ENCODE measurements at places on chromosomes 12 and 14. TPM values are rescaled to one million over a fixed set of nuclear protein-coding genes. Genes with fewer than 3 reads are reported as not detected.
A peak's percentile ranks its signal among the peaks of the same experiment; 100 is the strongest.

CLEC9A gene
- not detected for polyA plus RNA-seq

GRCh38 chr12:58033831-58034230, 92.5 kb downstream of the ATP23 start:
- no peak for DNase-seq

DNA sequence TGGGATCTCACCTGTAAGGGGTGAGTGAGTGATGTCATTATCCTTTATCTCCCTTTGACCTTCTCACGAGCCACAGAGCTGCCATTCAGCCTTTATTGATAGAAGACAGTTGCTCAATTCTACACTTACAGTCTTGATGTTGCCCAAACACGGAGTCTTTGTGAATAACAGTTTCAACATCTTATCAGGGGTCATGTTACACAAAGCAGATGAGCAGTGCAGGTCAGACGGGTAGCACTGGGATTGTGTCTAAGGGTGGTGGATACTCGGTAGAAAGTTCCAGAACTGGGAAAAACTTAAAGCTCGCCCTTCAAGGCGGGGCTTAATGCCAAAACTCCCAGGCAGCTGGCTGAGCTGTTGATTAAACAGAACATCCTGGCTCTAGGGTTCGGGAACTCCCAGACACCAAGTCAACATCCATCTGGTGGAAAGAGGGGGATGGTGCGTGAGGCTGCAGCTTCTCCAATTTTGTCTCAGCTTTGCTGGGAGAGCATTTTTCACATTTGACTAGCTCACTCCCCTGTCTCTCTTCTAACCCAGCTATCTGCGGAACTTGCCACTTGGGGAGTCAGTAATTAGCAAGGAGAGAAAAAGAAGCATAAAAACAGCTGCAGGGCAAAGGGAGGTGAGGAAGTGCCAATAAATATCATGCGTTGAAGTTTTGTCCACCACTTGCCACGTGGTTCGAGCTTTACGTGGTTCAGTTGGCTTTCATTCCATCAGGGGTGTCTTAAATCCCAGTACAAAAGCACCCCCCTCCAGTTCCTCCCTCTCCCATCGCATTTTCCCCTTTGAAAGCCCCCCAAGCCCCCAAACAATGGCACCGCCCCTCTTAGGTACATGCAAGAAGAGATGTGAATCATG, 31.0 kb downstream of the FOXN4 start:
- no peak for DNase-seq

NOVA1 gene
- polyA plus RNA-seq: not detected

- no peak for DNase-seq
These were observed 30.6 kb upstream of the TMX1 start for GRCh38 chr14:51209457-51209856.

GDF3 gene
- not detected for polyA plus RNA-seq

GRCh38 chr12:71645268-71645667, 18.4 kb downstream of the ZFC3H1 start:
- peak; percentile 79 for DNase-seq

DNA sequence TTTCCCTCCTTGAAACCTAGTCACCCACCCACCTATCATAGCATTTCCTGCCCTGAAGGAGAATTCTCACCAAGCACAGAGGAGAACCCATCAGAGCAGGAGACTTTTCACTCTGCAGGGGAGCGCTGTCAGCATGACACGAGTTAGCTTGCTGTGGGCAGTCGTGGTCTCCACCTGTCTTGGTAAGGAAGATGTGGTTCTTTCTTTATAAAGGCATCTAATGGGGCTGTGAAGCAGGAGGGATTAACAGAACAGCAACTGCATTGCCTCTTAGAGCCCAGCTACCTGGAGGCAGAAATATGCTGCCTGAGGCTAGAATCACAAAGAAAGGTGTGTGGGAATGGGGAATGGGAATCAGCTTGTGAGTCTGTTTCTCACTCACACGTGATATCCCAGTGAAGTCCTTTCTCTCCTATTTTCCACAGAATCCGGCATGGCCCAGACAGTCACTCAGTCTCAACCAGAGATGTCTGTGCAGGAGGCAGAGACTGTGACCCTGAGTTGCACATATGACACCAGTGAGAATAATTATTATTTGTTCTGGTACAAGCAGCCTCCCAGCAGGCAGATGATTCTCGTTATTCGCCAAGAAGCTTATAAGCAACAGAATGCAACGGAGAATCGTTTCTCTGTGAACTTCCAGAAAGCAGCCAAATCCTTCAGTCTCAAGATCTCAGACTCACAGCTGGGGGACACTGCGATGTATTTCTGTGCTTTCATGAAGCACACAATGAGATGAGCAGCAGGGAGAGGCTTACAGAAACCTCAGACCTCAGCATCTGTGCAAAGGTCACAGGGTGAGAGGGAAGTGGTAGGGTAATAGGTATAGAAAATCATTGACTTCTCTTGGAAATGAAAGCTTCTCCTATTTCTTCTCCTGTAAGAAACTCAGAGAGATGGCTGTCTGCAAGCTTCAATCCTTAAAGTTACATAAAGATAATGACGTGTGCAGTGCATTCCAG, 316.9 kb downstream of the DAD1 start:
- no peak for DNase-seq

DNA sequence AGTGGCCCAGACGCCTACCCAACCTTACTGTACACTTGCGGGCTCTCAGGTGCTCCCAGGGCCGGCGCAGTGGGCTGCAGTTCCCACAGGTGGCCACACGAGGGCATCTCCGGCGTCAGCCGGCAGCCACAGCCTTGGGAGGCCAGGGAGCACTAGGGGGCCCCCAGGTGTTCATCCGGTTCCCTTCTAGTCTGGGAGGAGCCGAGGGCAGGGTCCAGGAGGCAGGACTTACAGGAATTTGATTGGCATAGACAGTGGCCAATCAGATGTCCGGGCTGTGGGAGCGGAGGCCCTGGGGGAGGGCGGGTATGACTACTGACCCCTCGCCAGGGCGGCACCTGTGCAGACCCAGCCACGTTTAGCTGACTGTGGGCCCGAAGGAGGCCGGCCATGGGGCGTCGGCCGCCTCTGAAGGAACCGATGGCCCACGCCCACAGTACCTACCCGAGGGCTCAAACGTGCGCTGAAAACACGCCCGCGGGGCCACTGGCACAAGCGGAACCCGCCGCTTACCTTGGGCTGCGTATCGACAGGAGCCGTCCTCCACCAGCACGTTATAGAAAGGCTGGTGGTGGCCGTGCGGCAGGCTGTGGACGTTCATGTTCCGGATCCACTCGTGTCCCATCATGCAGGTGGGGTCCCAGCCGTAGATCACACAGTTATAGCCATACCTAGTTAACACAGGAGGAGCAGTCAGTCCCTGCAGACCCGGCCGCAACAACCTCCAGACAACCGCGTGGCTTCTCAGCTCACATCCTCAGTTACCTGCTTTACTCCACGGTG, 34.8 kb downstream of the FBXO21 start:
- no peak for DNase-seq

C12orf54 gene
- not detected for polyA plus RNA-seq

GRCh38 chr14:95272057-95272456, 47.7 kb downstream of the CLMN start:
- DNase-seq: no peak

SLC8A3 gene
- polyA plus RNA-seq: not detected

DNA sequence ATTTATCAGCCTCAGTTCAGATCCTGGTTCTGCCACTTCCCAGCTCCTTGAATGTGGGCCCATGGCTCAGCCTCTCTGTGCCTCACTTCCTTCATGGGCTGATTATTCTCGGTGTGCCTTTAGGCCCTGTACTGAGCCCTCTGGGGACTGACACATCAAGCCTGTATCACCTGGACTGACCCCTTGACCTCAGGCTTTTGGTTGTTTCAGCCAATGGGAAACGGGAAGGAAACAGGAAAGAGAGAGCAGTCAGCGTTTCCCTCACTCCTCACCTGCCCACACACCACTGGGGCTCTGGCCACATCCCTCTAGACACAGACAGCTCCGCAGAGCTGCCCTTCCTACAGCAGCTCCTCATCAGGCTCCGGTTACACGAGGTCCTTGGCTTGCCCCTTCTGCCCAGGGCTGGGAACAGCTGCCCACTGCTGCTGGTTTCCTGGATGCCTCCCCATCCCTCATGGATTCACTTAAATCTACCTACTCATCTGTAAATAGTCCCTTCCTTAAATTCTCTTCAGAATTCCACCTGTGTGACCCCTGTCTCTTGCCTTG, 37.0 kb upstream of the ITPR2 start:
- DNase-seq: no peak

DNA sequence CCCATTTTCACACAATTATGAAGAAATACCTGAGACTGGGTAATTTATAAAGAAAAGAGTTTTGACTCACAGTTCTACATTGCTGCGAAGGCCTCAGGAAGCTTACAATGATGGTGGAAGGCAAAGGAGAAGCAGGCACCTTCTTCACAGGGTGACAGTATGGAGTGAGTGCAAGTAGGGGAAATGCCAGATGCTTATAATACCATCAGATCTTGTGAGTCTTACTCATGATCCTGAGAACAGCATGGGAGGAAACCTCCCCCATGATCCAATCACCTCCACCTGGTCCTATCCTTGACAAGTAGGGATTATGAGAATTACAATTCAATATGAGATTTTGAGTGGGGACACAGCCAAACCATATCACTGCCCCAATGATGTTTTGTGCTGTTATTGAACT, 189.3 kb upstream of the CRY1 start:
- no peak for DNase-seq

VDR gene
- 12.8 TPM for polyA plus RNA-seq

SLCO1A2 gene
- polyA plus RNA-seq: not detected

GRCh38 chr14:77459072-77459723, 1.3 kb downstream of the AHSA1 start:
- peak; percentile 46 for DNase-seq

OTX2 gene
- not detected for polyA plus RNA-seq

GRCh38 chr12:12999271-12999958, 650 bp downstream of the HEBP1 start:
- DNase-seq: no peak

GRCh38 chr14:94992046-94992445, 165.3 kb downstream of the DICER1 start:
- DNase-seq: no peak

GRCh38 chr12:91732086-91732485, 413.6 kb downstream of the BTG1 start:
- no peak for DNase-seq

- no peak for DNase-seq
These were observed at the start of gene CEP170B for GRCh38 chr14:104865081-104865630. TSS of gene CEP170B (plus strand) at chr14:104865268. CDS start at chr14:104868451, 3,183 bp downstream.

GRCh38 chr12:107447336-107447735, 238.3 kb upstream of the PWP1 start:
- no peak for DNase-seq

- DNase-seq: no peak
These were observed 1.2 kb upstream of the GOLGA5 start for GRCh38 chr14:92792885-92793284.

GRCh38 chr14:96592591-96593386, 90.6 kb downstream of the PAPOLA start:
- DNase-seq: no peak

GRCh38 chr12:4584281-4584680, 22.3 kb downstream of the DYRK4 start:
- DNase-seq: no peak

FAIM2 gene
- not detected for polyA plus RNA-seq

CHGA gene
- polyA plus RNA-seq: not detected

- no peak for DNase-seq
These were observed 115.9 kb downstream of the GPR135 start for GRCh38 chr14:59349258-59349701.

- DNase-seq: peak; percentile 85
These were observed 85.3 kb downstream of the RFLNA start for GRCh38 chr12:124379938-124380754.

CLEC2D gene
- 3.9 TPM for polyA plus RNA-seq

LRRC9 gene
- polyA plus RNA-seq: not detected

GRCh38 chr14:55306938-55307589, 35.8 kb downstream of the FBXO34 start:
- no peak for DNase-seq

DNA sequence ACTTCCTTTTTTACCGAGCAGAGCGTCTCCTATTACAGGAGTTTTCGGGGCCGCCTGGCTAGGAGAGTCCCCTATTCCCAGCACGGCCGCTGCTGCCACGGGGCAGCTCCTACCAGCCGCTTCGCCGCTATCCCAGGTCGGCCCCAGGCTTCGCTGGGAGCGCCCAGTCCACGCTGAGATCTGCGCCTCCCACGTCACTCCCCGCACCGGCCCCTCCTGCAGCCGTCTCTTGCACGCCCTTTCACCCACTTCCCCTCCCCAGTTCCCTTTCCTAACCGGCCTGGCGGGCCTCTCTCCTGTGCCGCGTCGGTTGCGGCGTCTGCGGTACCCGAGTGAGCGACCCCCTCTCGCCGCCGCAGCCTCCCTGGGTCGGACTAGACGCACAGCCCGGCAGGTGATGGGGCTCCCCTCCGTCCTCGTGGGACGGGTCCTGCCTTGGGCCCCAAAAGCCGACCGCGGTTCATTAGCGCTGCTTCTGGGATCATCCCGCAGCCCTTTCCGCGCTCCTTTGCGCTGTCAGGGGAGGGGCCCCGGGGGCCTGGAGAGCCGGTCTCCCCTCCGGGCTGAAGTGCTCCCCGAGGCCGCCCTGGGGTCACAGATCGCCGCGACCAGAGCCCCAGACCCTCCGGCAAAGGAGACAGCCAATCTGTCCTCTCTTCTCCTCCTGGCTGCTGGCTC, 1318.4 kb downstream of the TMEM121 start:
- DNase-seq: peak; percentile 87

PLEK2 gene
- polyA plus RNA-seq: not detected

PSMD9 gene
- 89.6 TPM for polyA plus RNA-seq
